ENCODE measurements at places on chromosomes 12 and 14.

GRCh38 chr12:51850081-51850964, 1.8 kb upstream of the FIGNL2 start:
- DNase-seq, result no peak

DNA sequence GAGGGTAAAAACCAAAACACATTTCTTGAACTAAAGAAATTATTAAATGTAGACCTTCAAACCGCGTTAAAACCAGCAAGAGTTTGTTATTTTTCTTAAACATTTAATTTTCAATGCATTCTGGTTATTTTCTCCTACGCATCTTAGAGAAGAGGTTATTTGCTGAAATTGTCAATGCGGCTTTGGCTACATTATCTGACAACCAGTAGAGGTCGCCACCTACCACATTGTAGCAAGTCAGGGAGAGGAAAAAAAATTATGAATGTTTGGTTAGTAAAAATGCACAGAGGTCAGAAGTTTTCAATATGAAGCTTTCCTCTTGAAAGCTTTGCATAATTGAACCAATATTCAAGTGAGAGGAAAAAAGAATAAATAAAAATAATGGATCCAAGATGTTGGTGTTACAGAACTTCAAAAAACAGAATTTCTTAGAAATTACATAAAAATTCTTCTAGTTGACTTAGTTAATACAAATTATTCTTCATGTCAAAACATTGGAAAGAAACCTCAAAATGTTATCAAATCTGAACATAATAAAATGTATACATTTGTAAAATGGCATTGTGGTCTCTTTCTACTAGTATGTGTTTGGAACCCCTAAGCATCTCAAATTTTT, 159.4 kb upstream of the TMTC2 start:
- DNase-seq, result no peak

- no peak for DNase-seq
Observed at GRCh38 chr12:105937009-105937408, 201.7 kb downstream of the NUAK1 start.

- DNase-seq, result no peak
Observed at GRCh38 chr12:119139448-119139847, 39.3 kb upstream of the HSPB8 start.

- DNase-seq, result no peak
Observed at GRCh38 chr12:128976120-128976738, 123.0 kb downstream of the GLT1D1 start.

GRCh38 chr12:85425349-85425612, 145.3 kb downstream of the ALX1 start:
- no peak for DNase-seq

DNA sequence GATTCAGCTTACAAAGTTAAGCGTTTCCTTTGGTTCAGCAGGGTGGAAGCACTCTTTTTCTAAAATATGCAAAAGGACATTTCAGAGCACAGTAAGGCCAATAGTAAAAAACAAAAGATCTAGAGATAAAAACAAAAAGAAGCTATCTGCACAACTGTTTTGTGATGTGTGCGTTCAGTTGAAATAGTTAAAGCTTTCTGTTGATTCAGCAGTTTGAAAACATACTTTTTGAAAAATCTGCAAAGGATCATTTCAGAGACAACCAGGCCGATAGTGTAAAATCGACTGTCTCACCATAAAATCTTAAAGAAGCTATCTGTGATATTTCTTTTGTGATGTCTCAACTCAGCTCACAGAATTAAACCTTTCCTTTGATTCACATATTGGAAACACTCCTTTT, 300.0 kb upstream of the ALG10B start:
- DNase-seq, result no peak

- DNase-seq, result no peak
Observed at GRCh38 chr14:104138718-104139459, 502 bp downstream of the KIF26A start.
